NCI-H446 treated with DMSO at 0.1 percent for 48 hours (cell line): ENCODE measurements at places on chromosomes 1 and 21.

GRCh38 chr21:24994717-24995116 is 612.6 kb downstream of the MRPL39 start:
- no peak for DNase-seq

GRCh38 chr1:202158810-202159533 is 1.4 kb downstream of the PTPN7 start:
- DNase-seq, result no peak

- DNase-seq, result no peak
These were observed 543 bp upstream of the MARK1 start for GRCh38 chr1:220527279-220527907.

- no peak for DNase-seq
These were observed 3.5 kb upstream of the C1orf159 start for GRCh38 chr1:1119272-1119890.

- DNase-seq, result no peak
These were observed 189.2 kb downstream of the FOXD2 start for GRCh38 chr1:47627016-47627415.

GRCh38 chr1:42783092-42783491 is 1.7 kb upstream of the TMEM269 start:
- DNase-seq, result no peak

GRCh38 chr21:35422011-35422410 is 372.9 kb upstream of the RUNX1 start:
- no peak for DNase-seq

DNA sequence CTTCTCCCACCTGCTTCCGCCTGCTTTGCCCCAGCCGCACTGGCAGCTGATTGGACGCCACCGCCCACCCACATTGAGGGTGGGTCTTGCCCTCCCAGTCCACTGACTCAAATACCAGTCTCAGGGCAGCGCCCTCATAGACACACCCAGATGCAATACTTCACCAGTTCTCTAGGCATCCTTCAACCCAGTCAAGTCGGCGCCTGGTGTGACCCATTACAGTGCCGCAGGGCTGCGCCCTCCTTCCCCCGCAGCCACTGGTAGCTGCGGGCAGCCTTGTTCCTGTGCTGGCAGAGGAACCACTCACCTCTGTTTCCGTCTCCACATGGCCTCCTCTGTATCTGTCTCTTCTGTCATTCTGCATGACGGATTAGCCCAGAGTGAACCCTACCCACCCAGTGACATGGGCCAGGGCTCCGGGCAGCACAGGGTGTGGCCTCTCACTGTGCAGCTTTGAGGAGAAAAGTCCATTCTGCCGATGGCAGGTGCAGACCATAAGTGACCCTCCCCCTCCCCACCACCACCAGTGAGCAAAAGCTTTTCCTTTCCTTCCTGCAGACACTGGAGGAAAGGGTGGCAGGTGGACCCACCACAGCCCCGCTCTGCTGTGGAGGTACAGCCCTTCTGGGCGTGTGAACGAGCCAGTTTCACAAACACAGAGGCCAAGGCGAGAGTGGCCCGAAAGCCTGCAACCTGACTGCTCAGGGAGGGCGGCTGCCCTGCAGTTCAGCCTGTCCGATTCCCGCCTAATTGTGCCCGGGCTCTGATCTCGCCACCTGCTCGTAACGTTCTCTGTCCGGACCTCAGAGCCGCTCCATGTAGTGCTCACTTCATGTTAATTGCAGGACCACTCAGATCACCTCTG is 57.1 kb downstream of the FAAP20 start:
- DNase-seq, result no peak

- DNase-seq, result no peak
These were observed 179.3 kb downstream of the ZNF326 start for GRCh38 chr1:90174246-90174645.

GRCh38 chr1:223763251-223763650 is 50.9 kb downstream of the CAPN2 start:
- DNase-seq, result no peak

GRCh38 chr1:75870951-75871350 is 61.3 kb downstream of the ASB17 start:
- DNase-seq, result no peak

DNA sequence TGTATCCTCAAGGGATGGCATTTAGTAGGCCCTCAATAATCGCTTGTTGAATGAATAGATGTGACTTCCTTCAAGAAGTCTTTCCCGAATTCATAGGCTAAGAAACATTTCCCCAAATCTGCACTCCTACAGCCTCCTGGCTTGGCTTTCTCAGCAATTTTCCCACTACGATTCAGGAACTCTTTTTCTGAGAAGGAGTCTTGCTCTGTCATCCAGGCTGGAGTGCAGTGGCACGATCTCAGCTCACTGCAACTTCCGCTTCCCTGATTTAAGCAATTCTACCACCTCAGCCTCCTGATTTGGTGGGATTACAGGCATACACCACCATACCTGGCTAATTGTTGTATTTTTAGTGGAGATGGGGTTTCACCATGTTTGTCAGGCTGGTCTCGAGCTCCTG is 37.9 kb upstream of the IFFO2 start:
- DNase-seq, result no peak

- DNase-seq, result no peak
These were observed 14.9 kb downstream of the SLC26A9 start for GRCh38 chr1:205928317-205928716.

- DNase-seq, result no peak
These were observed 51.4 kb upstream of the CR2 start for GRCh38 chr1:207402744-207403143.

- no peak for DNase-seq
These were observed 60.0 kb downstream of the TNFSF18 start for GRCh38 chr1:172990598-172991215.

DNA sequence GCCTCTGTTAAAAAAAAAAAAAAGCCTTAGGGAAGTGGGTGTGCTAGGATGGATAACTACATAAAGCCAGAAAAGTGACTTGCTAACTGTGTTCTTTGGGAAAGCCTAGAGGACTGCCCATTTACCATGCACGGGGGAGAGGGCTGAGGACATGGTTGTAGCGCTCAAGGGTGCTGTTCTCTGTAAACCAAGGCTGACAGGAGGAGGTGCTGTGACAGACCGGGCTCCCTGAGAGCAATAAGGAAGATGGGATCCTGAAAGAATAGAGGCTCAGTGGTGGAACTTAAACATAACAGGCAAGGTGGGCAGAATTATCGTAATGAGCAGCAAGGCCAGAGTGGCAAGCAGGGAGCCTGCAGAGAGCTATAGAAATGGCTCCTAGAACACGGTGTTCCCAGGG is 98.5 kb upstream of the DISP3 start:
- DNase-seq, result no peak

DNA sequence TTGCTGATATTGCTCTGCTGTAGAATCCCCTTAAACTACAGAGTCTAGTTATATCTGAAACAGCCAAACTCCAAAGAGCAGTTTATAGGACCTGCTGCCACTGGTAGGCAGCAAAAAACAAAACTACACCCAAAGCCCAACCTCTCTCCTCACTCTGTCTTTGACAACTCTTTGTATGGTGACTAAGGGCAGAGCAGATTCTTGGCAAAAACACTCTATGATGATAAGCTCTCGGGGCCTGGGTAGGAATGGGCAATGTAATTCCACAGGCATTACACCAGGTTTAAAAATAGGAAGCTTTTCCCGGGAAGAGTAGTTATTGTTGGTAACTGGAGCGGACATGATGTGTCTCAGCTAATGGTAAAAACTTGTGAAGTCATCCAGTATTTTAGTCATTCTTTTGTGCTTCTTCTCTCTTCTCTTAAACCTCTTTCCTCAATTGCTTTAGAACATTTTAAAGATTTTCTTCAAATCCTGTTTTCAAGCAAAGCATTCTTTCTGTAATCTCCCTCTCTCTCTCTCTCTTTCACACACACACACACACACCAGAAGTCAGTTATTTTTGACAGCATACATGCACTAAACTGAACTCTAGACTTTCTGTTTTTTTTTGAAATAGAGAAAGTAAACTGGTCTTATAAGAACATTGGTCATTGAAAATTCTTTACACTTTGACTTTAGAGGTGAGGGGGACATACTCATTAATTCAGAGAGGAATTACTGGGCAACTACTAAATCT is 193.5 kb downstream of the PAPPA2 start:
- peak; percentile 69 for DNase-seq

DNA sequence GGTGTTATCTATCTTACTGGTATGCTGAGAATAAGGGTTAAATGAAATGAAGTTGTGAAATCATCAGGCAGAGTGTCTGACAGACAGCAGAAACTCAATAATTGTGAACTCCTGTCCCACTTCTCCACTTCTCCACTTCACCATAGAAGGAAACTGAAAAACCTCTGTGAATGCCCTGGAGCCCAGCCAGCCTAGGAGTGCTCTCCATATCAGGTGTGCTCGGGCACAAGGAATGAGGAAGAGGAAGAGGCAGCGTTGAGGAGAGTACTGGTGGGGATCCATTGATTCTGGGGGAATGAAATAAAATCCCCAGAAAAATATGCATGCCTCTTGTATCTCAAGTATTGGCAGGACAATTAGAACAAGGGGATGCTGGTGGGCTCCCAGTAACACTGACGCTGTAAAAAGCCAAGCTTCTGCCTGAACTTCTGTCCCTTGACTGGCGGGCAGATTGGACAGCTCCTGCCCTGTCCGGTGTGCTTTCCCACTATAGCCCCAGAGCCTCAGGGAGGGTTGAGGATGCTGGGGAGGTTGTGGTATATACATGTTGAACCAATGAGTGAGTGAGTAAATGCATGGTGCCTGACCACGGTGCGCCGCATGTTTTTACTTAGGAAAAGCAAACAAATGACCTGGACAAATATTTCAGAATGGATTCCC is 47.7 kb downstream of the NMNAT2 start:
- no peak for DNase-seq

- no peak for DNase-seq
These were observed 8.8 kb upstream of the TSPEAR start for GRCh38 chr21:44720170-44720569.

DNA sequence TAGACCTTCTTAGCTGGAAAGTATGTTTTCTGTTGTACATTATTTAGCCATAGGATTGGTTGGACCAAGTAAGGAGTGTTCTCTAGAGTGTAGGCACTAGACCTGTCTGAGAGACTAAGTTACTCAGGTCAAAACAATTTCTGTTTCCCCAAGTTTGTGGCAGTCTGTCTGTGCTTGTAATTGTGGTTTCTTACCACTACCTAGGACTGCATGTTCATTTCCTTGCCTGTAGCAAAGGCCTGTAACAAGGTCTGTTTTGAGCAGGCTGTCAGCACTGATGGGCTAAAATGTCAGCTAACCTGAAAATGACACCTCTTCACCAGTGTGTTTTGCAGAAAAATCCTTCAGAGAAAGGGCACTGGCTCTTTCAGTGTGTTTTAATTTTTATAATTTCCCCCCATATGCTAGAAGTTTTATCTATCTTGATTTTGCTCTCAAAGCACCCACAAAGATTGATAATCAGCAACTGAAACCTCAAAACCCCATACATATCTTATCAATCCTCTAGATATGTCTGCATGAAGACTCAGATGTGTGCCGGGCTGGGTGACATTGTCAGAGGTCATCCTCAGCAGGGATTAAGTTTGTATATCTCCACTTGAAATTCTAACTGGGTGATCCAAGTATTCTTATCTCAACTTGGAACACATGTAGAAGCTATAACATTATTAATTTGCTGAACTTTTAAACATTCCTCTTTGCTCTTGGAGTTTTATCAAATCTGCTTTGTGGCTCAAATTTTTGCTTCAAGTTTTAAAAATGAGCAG is 50.7 kb upstream of the ST6GALNAC3 start:
- no peak for DNase-seq

- DNase-seq, result no peak
These were observed 25.9 kb upstream of the GNPAT start for GRCh38 chr1:231214918-231215680.

GRCh38 chr1:43708002-43708410 is 670 bp downstream of the ST3GAL3 start:
- DNase-seq, result no peak

DNA sequence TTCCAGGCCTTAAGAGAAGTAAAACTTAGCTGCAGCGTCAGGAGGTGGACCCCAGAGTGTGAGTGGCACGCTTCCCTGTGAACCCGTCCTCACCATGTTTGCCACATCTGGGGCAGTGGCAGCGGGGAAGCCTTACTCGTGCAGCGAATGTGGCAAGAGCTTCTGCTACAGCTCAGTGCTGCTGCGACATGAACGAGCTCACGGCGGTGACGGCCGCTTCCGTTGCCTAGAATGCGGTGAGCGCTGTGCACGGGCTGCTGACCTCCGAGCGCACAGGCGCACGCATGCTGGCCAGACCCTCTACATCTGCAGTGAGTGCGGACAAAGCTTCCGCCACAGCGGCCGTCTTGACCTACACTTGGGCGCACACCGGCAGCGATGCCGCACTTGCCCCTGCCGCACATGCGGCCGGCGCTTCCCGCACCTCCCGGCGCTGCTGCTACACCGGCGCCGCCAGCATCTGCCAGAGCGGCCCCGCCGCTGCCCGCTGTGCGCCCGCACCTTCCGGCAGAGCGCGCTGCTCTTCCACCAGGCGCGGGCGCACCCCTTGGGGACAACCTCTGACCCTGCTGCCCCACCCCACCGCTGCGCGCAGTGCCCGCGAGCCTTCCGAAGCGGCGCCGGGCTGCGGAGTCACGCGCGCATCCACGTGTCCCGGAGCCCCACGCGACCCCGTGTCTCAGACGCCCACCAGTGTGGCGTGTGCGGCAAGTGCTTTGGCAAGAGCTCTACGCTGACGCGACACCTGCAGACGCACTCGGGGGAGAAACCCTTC is 9.3 kb downstream of the ZNF672 start:
- no peak for DNase-seq

DNA sequence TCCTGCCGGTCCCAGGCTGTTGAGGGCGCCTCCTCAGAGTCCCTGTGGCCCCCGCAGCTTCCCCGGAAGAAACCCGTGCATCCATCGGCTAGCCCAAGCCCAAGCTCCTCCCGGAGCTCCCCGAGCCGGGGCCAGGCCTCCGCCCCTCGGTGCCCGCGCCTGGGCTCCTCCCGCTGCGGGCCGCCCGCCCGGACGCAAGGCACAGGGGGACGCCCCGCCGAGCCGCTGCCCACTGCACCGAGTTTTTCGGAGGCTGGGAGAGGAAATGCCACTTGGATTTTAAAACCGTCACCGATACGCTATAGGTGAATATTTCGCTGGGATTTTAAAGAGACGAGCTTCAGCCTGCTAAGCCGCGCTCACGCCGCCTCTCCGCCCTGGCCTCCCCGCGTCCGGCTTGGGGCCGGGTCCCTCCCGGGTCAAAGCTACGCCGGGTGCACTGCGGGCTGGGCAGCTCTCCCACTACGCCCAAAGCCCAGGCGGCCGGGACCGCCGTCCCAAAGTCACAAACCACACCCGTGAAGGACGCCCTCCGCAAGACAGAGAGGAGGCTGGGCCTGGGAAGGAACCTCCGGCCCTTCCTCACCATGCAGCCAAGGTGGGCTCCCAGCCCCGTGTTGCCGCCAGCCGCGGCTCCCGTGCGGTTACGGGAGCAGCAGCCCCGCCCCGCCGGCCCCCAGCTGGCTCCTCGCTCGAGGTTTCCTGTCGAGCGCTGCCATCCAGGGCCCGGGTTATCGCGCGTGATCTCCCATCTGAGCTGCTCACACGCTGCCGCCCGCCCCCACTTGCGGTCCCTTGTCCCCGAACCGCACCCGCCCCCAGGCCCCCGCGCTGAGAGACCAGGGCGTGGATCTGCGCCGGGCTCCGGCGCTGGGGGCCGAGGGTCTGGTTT is 63.2 kb downstream of the CD247 start:
- no peak for DNase-seq

GRCh38 chr1:157429601-157430240 is 122.6 kb downstream of the FCRL5 start:
- no peak for DNase-seq

GRCh38 chr21:33070744-33070997 is 730 bp downstream of the OLIG1 start:
- DNase-seq, result no peak
